Activated CD8-positive, alpha-beta memory T cell treated with anti-CD3 and anti-CD28 coated beads for 4 hours (primary cell): ENCODE measurements at places on chromosomes 3 and 15.

DNA sequence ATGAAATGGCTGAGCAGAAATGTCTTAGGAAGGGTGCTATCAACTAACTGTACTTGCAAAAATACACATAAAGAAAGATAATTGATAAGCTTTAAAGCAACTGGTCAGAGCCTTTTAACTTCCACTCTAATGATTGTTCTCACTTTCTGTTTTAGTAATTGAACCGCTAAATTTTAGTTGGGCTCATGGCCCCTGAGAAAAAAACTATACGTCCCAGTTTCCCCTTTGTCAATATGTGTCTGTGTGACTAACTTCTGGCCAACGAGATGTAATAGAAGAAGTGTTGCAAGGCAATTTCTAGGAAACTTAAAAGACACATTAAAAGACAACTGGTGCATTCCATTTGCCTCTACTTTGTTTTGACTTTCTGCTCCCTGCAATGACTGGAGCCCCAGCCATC is 223.9 kb downstream of the NR1D2 start:
- DNase-seq: no peak

- no peak for DNase-seq
Observed at GRCh38 chr3:30688776-30689641, 82.6 kb downstream of the TGFBR2 start.

DNA sequence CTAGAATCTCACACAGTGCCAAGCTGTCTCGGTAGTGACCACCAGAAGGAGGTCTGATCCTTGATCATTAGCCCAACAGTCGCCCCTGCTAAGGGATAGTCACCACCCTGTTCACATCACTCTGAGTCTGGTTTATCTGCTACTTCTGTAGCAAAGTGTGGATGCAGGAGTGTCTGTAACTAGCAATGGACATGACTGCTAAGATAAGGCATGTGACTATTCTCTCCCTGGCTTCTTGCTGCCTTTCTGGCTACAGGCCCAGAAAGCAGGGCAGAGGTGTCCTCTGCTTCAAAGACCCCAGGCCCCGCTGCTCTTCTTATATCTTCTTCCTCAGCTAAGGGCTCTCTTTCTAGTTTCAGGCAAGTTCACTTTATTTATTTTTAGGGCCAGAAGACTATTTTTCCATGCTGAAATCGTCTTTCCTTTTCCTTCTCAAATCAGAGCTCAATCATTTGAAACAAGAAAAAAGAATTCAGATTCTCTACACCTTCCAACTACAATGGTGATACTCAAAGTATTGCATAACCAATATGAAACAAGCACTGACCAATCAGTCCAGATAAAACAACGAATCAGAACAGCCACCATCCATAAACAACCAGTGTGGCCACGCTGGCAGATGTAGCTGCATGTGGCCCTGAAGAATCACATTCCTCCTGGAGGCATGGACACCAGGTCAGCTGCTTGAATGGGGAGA is 8.0 kb upstream of the KNG1 start:
- no peak for DNase-seq

- DNase-seq: no peak
Observed at GRCh38 chr3:45623846-45624245, 29.3 kb downstream of the LIMD1 start.

- DNase-seq: no peak
Observed at GRCh38 chr3:106337116-106337515, 468.3 kb upstream of the CBLB start.

GRCh38 chr15:56963126-56963525 is 44.7 kb downstream of the TCF12 start:
- DNase-seq: no peak

GRCh38 chr3:186118692-186119091 is 9.8 kb upstream of the ETV5 start:
- DNase-seq: no peak

GRCh38 chr3:18114894-18115293 is 310.2 kb downstream of the SATB1 start:
- no peak for DNase-seq

DNA sequence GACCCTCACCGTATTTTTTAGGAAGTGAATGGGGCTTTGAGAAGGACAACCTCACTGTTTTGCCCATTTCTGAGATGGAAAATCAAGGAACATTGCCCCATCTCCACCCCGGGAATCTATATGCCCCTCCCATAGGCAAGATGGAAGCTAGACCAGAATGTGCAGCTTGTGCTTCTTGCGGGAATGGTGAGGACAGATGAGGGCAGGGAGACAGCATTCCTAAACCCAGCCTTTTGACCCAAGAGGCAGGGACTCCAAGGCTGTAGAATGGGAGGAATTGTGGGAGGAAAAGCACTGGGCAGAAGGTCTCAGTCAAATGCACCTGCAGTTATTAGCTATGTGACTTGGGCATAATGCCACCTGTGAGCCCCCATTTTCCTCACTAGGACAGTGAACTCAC is 66.9 kb downstream of the SMAD3 start:
- no peak for DNase-seq

- DNase-seq: no peak
Observed at GRCh38 chr3:146502887-146503460, 33.6 kb upstream of the PLSCR2 start.

GRCh38 chr3:81302045-81302444 is 459.4 kb downstream of the GBE1 start:
- DNase-seq: no peak

GRCh38 chr15:80028937-80029336 is 30.5 kb upstream of the ZFAND6 start:
- no peak for DNase-seq

GRCh38 chr3:161449785-161450184 is 46.8 kb upstream of the OTOL1 start:
- DNase-seq: no peak

DNA sequence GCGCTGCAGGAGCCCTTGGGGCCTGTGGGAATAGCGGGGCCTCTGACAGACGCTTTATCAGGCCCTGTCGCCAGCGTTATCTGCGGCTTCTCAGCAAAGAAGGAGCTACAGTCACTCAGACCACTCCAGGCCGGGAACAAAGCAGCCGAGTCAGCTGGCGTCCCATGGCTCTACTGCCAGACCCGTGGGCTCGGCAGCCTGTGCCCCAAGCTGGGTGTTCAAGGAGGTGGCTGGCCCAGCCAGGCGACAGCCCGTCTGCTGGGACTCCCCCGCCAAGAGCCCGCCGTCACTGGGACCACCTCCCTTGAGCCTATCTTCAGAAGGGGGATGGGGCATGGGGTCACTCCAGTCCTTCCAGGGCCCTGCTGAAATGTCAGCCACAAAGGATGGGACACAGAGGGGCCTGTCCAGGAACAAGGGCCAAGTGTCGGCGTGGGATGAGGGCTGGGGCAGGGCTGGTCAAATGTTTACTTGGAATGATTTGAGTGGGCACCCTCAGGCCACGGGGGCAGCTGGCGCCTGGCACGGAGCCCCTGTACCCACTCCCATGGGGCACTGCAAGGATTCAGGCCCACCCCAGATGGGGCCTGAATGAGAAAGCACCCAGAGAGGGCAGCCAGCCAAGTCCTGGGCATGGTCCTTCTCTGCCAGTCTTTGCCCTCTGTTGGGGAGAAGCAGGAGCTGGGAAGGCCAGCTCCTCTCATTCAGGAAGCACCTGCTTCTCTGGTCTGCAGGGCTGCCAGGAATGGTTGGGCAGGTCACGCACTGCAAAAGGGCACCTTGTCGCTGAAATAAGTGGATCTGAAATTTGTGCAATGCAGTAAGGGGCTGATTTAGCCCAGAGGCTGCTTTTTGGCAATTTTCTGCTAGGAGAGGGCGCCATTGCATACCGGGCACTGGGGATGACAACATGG is 148.3 kb downstream of the SMAD6 start:
- no peak for DNase-seq

- DNase-seq: no peak
Observed at GRCh38 chr3:25856902-25857518, 67.1 kb downstream of the OXSM start.

DNA sequence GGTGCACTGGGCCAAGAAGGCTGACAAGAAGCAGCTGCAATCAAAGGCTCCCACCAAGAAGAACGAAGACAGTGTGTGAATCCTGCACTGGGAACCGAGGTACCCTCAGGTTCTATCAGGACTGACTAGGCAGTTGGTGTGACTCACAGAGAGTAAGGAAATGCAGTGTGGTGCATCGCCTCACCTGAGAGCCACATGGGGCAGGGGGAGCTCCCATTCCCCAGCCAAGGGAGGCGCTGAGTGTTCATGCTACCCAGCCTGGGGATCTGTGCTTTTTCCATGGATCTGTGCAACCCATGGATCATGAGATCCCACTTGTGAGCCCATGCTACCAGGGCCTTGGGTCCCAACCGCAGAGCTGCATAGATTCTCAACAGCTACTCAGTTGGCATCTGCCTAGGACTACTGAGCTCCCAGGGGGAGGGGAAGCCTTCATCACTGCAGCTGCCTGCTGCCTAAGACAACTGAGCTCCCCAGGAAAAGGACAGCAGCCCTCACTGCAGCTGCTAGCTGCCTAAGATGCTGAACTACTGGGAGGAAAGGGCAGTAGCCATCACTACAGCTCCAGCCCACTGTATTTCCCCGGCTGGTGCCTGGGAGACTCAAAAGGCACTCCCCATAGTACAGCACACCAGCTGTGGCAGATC is 6.9 kb upstream of the PLSCR2 start:
- DNase-seq: no peak

DNA sequence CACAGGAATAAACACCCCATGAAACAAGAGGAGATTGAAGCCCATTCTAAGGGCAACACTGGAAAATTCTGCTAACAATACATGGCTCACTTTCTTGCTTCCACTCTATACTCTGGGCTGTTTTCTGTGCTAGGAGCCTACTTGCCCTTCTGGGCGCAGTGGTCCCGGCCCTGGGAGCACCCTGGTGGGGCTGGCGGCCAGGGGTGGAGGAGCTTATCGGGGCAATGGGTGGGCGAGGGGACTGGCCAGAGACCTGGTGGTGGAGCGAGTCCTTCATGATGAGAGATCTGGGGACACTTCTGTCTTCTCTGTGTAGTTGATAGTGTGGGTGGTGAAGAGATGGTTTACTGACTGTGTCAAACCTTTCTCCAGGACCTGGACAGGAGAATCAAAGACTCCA is 1128.5 kb downstream of the TBL1XR1 start:
- no peak for DNase-seq

GRCh38 chr15:50908209-50909009 is at the start of gene AP4E1:
Gene AP4E1 (plus strand): TSS chr15:50908683. CDS start chr15:50908779, 96 bp downstream.
- peak; percentile 92 for DNase-seq

DNA sequence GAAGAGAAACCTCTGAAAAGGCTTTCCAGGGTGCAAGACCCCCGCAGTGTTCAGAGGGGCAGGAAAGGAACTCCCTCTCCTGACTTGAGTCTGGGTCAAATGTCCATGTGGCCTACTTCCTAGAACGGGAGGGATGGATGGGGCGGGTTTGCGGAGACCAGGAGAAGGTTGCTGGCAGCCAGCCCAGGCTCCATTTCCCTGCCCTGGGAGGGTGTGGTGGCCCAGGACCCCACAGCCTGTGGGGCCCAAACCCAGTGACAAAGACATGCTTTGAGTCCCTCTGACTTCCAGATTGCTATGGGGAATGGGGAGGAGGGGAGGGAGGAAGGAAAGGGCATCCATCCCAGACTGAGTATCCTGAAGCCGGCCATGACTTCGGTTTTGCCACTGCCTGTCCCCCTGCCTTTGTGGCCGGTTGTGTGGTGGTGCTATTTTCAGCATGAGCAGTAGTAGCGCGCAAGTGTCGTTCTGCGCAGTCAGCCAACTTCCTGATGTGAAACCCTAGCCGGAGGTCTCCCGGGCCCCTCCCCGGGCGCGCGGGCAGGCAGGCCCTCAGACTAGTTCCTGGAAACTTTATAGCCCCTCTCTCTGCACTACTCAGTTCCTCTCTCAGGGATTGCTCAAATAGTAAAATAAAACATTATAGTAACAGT is 24.4 kb downstream of the MAGEF1 start:
- DNase-seq: no peak

DNA sequence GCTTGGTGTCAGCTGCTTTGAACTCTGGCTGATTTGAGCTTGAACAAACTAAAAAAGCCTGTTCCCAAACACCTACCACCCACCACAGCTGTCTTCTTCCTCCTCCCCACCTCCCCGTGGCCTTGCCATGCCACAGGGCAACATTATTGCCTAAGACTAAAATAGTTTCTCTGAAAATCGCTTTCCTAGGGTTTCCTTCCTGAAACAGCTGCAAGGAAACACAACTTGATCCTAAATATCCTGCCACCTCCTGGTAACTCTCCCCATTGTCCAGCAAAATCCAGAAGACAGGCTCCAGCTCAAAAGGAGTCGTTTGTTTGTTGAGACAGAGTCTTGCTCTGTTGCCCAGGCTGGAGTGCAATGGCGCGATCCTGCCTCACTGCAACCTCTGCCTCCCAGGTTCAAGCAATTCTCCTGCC is 193.9 kb upstream of the TPM1 start:
- DNase-seq: no peak

GRCh38 chr3:119145500-119146167 is at the start of gene TEX55:
Gene TEX55 (plus strand): TSS chr3:119146165. CDS start chr3:119146190, 25 bp downstream.
- no peak for DNase-seq

DNA sequence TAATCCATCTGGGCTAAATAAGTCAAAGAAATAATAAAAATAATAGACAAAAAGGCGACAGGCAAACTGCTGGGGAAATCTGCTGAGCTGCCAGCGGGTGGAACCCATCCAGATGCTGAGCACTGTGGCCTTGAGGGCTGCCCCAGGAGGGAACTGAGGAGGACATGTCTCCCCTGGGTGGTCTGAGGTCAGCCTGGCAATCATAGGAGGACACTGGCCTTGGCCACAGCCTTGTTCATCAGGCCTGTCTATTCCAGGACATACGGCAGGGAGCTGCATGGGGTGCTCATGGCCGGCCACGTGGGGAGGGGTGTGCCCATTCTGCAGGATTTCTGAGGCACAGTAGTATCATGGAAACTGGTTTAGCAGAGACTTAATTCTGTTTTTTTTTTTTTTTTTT is 21.5 kb upstream of the SNRPA1 start:
- DNase-seq: no peak
